Stimulated activated CD4-positive, alpha-beta T cell treated with anti-CD3 and anti-CD28 coated beads, Interleukin-12 subunit alpha, Interleukin-12 subunit beta, amount 100 ng/mL, for 4 hours (primary cell): ENCODE measurements at places on chromosomes 11 and 22.

GRCh38 chr11:124950601-124951330 is 3.2 kb upstream of the CCDC15 start:
- DNase-seq: no peak

- no peak for DNase-seq
Measured at GRCh38 chr11:57162179-57162898, 19.4 kb upstream of the LRRC55 start.

- no peak for DNase-seq
Measured at GRCh38 chr22:43365715-43366440, 22.7 kb upstream of the SCUBE1 start.

GRCh38 chr11:2296913-2297622 is 4.7 kb downstream of the C11orf21 start:
- DNase-seq: no peak

- DNase-seq: no peak
Measured at GRCh38 chr11:47943721-47944586, 36.4 kb upstream of the PTPRJ start.
